ENCODE measurements at places on chromosomes 11 and 22.

GRCh38 chr11:22752908-22753310, 76.7 kb downstream of the SVIP start:
- no peak for DNase-seq

- DNase-seq = no peak
These were observed 63.5 kb downstream of the BRD1 start for GRCh38 chr22:49764127-49764581.

GRCh38 chr11:64609436-64610047, 18.5 kb downstream of the SLC22A12 start:
- DNase-seq = no peak

DNA sequence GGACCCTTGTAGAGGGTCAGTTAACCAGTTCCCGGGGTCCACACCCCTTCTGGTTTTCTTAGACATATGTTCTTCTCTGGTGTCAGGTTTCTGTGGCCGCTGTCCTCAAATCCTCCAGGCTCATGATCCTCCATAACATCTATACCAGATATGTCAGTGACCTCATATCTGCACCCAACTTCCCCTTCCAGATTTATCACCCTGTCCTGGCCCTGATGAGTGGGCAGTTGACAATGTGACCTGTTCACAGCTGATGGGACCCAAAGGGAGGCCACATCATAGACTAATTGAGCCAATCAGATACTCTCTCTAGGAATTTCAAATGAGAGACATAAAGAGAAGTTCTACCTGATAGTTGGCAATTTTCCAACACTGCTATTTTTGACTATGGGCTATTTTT, 5.1 kb downstream of the DKK3 start:
- DNase-seq = no peak

- DNase-seq = no peak
These were observed 6.1 kb downstream of the TXN2 start for GRCh38 chr22:36475341-36475740.

DNA sequence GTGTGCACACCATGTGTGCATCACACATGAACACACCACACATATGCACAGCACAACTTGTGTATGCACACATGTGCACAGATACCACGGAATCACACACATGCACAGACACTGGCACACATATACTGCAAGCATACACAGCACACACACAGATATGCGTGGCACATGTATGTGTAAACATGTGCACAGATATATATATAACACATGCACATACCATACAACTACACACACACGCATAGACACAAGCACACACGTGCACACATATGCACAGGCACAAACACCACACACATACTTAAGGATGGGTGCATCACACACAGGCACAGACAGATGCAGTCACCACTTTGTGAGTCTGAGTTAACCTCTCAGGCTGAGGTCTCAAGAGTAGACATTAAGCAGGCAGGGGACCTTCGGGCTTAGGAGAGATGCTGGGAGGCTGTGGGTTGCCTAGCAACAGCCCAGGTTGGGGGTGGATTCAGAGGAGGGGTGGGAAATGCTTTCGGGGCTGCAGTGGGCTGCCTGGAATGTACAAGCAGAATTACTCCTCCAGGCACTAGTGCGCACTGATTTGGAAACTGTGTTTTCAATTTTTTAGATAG, 82.9 kb downstream of the MYO18B start:
- no peak for DNase-seq

DNA sequence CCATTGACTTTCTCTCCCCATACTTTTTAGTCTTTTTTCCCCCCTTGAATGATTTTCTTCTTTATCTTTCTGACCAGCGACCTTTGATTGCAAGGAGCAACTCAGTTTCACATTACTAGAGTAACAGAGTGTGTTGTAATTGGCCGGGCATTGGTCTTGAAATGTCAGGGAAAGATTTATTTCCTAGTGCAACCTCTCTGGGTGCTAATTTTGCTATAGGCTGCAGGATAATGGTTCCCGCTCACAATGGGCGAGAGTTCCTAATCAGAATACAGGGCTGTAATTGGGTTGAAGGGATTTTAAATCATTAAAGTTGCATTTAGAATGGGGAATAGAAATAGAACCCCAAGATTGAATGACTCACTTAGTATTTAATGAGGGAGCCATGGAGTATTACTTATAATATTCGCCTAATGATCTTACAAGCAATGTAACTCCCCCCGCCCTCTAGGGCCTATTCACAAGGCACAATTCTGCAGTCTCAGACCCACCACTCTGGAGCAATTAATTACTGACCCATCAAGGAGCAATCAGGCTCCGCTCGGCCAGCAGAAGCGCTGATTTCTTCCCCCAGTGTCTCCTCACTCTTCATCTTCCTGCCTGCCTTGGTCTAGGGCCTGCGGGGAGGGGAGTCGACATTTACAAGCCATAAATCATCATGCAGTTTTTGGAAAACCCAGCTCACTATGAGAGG, 725.9 kb downstream of the NTM start:
- no peak for DNase-seq

GRCh38 chr22:20395181-20395906, 1.4 kb downstream of the ZNF74 start:
- DNase-seq = no peak

GRCh38 chr11:116499396-116500003, 273.3 kb downstream of the BUD13 start:
- no peak for DNase-seq

DNA sequence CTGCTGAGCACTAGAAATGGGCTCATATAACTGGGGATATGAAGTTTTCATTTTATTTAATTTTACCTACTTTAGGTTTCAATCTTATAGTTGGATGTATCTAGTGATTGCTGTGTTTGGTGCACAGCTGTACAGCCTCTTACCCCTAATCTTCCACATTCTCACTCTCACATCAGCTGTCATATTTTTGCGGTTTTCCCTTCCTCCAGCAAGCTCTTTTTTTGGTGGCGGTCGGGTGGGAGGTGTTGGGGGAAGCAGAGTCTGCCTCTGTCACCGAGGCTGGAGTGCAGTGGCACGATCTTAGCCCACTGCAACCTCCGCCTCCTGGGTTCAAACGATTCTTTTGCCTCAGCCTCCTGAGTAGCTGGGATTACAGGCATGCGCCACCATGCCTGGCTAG, 445.1 kb upstream of the ISX start:
- DNase-seq = no peak

GRCh38 chr11:105881027-105881426, 141.0 kb downstream of the MSANTD4 start:
- DNase-seq = no peak

- DNase-seq = no peak
These were observed 121.5 kb downstream of the CHST1 start for GRCh38 chr11:45543808-45544422.

DNA sequence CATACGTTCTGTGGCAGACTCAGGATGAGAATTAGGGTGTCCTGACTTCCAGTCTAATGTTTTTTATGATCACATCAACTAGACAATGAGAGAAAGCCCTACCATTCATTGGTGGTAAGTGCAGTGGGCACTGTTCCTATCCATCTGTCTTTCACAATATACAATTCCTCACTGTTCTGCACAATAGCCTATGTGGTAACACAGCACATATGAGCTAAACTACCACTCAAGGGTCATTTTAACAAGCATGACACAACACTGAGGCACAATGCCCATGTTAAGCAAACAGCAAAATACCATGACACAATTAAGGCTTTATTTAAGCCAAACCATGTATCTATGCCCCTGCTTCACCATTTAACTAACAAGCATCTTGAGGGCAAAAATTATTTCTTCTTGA, 52.3 kb downstream of the SIK3 start:
- no peak for DNase-seq

DNA sequence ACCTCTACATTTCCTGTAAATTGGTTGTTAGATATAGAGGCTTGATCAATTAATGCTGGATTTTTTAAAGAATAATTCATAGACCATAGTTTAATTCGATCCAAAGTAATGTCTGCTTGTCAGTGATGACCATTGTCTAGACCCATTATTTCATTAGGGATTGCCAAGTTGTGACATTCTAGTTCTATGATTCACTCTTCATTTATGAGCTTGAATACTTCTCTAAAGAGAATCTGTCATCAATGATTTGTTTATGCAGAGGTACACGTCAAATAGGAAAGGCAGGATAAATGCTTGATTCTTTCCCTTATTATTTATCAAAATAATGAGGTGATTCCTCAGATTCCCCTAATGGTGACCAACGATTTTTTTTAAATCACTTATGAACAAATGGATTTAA, 24.0 kb upstream of the ROBO3 start:
- DNase-seq = no peak

DNA sequence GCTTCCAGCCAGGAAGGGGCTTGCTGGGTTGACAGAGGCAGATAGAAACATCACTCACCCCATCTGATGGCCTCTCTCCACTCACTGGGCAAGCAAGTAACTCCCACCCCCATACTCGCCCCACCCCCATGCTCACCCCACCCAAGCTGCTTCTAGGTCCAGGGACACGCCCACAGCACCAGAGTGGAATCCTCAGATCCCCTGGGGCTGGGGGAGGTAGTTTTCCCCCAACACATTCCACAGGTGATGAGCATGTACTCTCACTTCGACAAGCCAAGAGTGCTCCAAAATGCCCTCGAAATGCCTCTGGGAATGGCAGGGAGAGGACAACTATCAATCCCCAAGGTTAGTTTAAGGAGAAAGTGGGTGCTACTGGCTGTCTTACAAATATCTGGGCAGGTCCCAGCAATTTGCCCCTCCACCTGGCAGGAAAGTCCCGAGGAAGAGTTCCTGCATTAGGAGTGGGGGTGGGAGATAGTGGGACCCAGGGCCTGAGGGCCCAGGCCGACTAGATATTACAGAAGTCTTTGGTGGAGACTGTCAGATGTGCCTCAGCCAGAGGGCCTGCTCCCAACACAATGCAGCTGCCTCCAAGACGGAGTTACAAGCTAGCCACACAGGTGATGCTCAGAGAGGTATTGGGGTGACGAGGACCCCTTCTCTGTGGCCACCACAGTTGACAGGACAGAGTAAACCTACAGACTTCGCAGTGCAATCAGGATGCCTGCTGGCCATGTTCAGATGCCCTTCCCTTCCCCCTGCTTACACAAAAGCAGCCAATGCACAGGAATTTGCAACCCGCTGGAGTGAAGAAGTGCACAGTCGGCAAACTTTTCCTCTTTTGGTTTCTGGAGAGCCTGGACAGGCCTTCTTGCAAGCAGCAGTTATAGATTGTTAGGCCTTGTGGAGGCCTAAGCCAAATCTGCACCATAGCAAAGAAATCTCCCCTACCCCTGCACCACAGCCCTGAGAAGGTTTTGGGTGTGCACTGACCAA, 2.9 kb upstream of the LMO1 start:
- no peak for DNase-seq

GRCh38 chr11:79419120-79419519, 21.7 kb downstream of the TENM4 start:
- DNase-seq = no peak

- no peak for DNase-seq
These were observed 26.7 kb upstream of the P2RY6 start for GRCh38 chr11:73245461-73245860.

DNA sequence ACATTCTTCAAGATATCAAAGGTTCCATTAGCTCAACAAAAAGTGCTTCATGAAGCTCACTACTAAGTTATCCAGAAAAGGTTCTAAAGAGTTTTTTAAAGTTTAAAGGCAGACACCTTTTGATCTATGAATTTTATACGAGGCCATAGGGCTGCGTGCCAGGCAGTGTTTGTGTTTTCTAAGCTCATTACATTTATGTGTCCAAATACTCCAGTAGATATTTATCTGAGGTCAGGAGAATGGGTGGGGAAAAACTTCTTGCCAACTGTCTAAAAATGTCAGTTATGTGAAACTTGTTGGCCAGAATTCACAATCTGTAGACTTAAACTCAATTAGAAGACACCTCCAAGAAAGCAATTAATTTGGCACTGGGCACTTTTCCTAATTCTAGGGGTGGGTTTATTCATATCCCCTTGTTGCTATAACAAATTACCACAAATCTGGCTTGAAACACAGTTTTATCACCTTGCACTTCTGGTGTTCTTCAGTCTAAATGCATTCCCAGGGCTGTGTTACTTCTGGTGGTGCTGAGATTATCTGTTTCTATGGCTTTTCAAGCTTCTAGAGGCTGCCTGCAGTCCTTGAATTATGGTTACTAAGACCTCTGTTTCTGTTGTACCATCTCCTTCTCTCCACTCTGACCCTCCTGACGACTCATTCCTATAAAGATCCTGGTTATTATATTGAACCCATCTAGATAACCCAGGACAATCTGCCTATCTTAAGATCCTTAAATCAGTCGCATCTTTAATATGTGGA, 1030.4 kb upstream of the CNTN5 start:
- no peak for DNase-seq

DNA sequence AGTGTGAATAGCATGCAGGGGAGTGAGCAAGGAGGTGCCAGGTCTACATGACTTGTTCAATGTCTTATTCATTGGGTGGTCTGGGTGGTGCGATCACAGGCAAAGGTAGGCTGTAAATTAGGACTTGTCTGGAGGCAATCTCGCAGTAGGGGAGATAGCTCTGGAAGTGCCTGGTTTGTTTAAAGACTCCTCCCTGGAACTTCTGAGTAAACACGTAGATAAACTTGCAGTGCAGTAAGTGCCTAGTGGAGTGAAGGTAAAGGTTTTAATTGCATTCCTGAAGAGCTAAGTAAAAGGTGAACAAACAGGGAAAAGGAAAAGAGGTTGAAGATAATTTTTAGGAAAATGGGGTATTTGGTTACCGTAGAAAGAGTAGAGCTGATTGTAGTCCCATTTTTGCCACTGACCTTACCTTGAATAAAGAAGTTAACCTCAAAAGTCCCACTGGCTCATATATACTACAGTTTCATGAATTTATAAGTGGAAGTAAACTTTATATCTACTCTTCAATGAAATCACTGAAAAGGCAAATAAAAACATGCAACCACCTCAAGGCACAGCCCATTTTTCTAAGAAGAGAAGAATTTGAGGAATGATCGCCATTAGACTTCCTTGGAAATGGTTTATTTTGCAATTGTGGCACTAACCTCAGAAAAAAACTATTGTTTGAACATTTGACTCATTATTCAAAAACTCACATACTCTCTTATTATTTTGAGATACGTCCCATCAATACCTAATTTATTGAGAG, 44.3 kb downstream of the AASDHPPT start:
- DNase-seq = no peak

GRCh38 chr11:131027491-131027890, 111.2 kb upstream of the SNX19 start:
- DNase-seq = no peak

- no peak for DNase-seq
These were observed 177.1 kb downstream of the LRRC4C start for GRCh38 chr11:41282395-41282794.

- no peak for DNase-seq
These were observed 3.9 kb upstream of the PTS start for GRCh38 chr11:112222303-112222702.

DNA sequence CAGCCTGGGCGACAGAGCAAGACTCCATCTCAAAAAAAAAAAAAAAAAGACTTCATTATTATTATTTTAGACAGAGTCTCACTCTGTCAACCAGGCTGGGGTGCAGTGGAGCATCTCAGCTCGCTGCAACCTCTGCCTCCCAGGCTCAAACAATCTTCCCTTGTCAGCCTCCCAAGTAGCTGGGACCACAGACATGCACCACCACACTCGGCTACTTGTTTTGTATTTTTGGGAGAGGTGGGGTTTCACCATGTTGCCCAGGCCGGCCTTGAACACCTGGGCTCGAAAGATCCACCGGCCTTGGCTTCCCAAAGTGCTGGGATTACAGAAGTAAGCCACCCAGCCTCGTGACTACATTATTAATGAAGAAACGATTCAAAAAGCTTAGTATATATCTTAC, 5.3 kb upstream of the TYMP start:
- no peak for DNase-seq
